Stimulated activated CD8-positive, alpha-beta memory T cell treated with anti-CD3 and anti-CD28 coated beads, Interleukin-15, amount 100 ng/mL, for 48 hours (primary cell): ENCODE measurements at places on chromosomes 5 and 9.

DNA sequence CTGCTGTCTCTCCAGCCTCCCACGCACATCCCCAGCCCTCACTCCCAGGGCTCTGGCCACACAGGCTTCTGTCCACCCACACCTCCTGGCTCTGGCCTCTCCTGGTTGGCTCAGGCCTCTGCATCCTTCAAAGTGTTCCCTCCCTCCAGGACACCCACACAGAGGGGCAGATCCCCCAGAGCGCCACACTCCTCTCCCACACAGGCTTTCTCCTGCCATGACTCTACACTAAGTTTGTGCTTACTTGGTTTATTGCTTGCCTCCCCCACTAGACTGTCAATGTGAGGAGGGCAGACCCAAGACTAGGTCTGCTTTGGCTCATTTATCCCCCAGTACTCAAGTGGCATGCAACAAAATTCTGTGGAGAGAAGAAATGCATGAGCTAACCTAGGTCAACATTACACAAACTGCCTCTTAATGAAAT, 67.0 kb upstream of the SPOCK1 start:
- DNase-seq, result no peak

GRCh38 chr5:158463938-158464337, 605.0 kb upstream of the CLINT1 start:
- no peak for DNase-seq

GRCh38 chr5:85656050-85656449, 961.7 kb upstream of the COX7C start:
- DNase-seq, result no peak

GRCh38 chr9:120985819-120986222, 59.2 kb upstream of the TRAF1 start:
- DNase-seq, result no peak

GRCh38 chr9:4333231-4333740, 33.4 kb upstream of the GLIS3 start:
- no peak for DNase-seq

DNA sequence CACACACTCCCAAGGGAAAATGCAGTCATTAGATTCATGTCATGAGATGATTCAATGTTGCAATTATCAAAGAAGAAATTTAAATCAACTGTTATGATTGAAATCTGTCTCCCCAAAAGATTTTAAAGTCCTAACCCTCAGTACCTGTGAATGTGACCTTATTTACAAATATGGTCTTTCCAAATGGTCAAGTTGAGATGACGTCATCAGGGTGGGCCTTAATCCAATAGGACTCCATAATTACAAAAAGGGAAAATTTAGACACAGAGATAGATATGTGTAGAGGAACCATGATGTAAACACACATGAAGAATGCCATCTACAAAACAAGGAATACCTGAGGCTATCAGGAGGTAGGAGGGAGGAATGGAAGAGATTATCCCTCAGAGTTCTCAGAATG, 221.1 kb downstream of the ISL1 start:
- no peak for DNase-seq

GRCh38 chr5:78574131-78574673, 74.4 kb downstream of the LHFPL2 start:
- no peak for DNase-seq

DNA sequence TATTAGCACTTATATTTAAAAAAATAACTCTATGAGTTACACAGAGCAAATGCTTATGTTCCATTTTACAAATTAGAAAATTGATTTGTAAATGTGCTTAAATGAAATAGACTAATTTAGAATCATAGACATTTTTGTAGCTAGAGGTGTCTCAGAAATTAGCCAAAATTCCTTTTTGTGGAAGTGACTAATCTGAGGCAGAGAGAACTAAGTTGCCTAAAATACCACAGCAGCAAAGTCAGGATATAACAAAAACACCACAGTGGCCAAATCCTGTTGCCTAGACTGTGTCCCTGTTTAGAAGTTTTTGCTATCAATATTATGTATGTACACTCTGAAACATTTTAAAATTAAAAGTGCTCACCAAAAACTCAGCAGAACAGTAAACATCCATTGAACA, 18.7 kb downstream of the ADAMTSL1 start:
- no peak for DNase-seq

DNA sequence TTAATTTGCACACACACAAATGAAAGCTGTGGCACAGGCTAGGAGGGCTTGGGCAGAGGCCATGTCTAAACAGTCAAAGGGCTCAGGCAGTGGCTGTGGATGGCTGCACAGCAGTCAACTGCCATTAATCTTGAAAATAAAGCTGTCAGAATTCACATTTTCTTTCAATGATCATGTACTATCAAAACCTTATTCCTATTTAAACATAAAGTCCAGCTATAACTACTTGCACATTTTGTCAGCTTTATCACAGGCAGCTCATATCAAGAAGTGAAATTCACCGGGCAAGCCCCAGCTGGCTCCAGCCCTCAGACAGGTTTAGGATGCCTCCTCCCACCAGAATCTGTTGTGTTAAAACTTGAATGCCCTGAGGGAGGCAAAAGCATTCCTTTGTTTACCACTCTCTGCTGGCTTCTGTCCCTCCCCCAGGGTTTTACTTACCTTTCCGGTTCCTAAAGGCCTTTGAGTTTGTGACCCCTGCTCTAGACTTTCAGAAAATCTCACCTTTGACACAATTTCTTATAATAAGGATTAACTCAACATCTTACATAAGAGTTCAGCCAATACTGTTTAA, 54.9 kb upstream of the GRAMD2B start:
- DNase-seq, result no peak
